ENCODE measurements at places on chromosomes 4 and X.

DNA sequence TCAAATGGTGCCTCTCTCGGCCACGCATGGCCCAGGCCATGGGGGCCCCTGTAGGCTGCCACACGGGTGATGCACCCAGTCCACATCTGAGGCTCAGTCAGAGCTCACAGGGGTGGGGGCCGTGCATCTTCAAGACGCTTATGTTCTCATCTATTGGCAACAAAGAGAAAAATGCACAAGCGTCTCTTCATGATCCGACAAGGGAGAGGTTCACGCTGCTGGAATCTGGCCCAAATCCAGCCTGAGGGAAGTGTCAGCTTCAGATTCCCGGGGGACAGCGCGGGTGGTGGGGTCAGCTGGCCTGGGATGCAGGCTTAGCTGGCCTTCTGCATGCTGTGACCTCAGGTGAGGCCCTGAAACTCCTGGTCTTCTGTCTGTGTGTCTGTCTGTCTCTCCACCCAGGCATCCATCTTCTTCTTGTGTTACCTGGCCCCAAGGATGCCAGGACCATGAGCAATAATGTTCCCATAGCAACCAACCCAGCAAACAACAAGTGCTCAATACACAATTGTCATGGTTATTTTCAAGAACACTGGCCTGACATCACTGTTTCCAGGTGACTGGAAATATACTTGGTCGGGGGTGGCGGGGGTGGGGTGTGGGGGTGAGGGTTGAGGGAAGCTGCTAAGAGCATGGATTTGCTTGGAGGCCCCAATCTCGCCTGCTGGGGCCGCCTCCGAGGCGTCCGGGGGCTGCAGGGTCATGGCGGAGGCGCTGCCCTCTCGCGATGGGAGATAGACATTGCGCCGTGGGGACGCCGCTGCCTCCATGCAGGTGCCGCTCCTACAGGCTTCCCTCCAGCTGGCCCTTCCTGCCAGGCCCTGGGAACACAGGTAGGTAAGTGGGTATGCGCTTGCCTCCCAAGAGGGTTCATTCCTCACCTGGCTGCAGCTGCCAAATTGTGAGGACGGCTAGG is 48.3 kb downstream of the ABLIM2 start:
- DNase-seq = no peak

DNA sequence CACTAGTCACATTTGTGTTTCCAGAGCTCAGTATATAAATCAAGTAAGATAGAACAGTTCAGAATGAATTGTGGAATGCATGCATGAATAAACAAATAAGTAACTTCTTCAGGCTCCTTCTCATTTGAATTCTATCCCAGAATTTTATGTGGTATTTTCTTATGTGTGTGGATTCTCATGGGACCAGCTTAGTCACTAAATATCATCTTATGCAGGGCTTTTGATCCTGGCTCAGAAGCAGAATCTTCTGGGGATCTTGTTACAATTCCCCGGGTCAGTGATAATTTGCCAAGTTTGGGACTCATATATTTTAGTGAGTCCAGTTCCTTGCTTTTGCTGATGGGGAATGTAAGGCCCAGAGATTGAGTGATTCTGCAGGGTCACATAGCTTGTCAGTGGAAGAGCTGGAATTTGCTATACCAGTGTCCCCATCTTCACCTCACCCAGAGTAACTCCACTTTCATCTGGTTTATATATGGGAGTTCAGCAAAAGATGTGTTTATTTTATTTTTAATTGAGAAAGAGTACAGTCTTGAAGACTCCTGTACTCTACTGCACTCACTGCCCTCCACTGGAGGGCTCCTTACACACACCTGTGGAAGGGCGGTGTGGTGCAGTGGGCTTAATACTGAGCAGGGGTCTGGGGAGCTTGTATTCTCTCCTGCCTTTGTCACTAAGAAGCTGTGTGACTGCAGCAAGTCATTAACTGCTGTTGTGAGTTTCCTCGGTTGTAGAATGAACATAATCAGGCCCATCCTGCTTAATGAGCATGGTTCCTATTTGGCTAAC is 198.2 kb upstream of the CXorf66 start:
- DNase-seq = peak; percentile 71

DNA sequence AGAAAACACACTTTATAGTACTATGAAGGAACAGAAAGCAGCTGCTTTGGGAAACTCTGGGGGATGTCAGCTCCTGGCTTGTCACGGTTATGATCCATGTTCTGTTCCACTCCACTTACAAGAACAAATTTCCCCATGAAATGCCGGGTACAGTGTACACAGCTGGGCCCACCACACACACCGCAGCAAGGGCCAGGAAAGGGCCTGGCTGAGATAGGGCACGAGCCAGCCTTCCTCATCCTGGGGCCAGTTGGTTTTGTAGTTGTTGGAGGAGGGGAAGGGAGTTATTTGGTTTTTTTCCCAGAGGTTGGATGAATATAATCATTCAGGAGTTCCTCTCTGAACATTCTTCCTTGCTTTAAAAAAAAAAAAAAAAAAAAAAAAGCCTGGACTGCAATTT is 56.8 kb downstream of the SEPSECS start:
- no peak for DNase-seq

- DNase-seq = no peak
Measured at GRCh38 chrX:118156953-118157608, 40.5 kb upstream of the KLHL13 start.

GRCh38 chr4:74378573-74378972 is 13.6 kb downstream of the EREG start:
- no peak for DNase-seq

- DNase-seq = no peak
Measured at GRCh38 chr4:155889946-155890345, 13.6 kb upstream of the TDO2 start.

- no peak for DNase-seq
Measured at GRCh38 chrX:95860127-95860526, 824.5 kb upstream of the DIAPH2 start.

DNA sequence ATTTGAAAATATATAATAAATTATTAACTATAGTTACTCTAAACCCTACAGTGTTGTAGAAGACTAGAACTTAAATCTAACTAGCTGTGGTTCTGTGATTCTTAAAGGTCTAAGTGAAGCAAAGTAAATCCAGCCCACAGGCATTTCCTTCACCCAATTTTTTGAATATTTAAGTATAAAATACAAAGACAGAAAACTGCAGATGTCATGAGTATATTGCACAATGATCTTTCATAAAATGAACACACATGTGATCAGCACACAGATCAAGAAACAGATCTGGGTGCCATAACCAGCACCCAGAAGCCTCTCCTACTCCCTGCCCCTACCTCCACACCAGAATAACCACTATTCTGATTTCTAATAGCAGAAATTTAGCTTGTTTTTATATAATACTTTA is 82.9 kb downstream of the CAMK2D start:
- DNase-seq = peak; percentile 74

GRCh38 chr4:76622126-76622525 is 187.1 kb downstream of the SHROOM3 start:
- no peak for DNase-seq

- DNase-seq = no peak
Measured at GRCh38 chr4:1819284-1819683, 26.2 kb downstream of the FGFR3 start.

DNA sequence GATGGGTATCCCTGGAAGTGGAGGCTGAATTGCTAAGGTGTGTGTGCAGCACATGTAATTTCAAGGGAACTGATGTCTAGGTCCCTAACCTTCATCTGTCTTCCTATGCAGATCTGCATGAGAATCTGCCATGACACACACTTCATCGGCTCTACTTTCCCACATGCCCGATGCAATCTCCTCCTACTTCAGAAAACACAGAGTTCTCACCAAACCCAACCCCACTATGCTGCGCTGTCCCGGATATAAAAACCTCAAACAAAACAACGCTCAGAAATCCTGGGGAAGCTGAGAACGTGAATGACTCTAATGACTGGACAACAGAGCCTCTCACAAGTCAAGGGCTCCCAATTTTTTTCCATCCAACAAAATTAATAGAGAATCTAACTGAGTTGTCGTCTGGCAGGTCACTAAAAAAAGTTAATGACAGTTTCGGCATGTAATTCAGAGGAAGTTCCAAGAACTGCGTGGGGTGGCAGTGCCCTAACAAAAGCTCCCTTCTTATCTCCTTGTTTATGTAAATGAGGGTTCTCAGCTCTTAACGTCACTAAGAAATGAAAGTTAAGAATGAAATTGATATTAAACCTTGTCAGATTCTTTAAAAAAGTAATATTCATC is 39.0 kb downstream of the STX18 start:
- DNase-seq = no peak

DNA sequence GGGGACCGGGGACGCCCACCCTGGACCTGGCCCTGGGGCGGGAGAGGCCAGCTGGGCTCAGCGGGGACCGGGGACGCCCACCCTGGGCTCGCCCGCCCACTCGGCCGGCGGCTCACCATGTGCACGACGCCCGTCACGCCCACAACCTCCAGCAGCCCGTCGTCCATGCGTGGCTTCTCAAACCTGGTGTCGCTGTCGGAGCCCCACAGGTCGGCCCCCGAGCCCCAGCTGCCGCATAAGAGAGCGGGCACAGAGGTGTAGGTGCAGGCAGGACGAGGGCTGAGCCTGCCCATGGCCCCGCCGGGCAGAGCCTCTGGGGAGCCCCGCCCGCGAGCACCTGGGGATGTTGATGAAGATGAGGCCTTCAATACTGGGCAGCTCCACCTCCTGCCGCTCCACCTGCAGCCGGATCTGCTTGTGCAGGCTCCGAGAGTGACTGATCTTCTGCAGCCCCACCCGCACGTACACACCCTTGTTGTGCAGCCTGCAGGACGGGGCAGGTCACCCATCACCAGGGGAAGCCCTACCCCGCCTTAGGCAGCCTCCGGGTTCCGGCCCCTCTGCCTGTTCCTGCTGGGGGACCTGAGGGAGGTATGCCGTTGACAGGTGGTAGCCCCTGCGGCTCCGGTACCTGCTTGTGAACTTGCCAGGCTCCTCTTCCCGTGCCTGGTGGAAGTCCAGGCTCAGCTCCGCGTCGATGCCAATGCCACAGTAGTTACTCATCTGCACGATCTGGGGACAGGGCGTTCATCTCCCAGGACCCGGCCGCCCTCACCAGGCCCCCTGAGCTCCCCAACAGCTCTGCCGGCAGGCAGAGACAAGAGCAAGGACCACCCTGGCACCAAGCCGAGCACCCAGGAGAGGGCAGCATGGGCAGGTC is 11.8 kb downstream of the DGKQ start:
- DNase-seq = no peak

- DNase-seq = peak; percentile 49
Measured at GRCh38 chrX:13659063-13659462, 6.1 kb downstream of the TCEANC start.

DNA sequence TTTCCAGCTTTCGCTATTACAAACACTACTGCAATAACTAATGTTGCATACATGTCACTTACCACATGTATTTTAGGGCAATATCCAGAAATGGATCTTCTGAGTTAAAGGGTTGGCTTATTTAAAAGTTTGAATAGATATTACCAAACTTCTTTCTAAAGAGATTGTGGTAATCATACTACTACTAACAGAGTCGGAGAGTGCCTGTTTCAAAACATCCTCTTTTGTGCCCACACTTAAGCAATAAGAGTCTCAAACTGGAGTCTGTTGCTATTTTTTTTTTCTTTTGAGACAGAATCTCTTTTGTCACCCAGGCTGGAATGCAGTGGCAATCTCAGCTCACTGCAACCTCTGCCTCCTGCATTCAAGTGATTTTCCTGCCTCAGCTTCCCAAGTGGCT is 35.8 kb downstream of the FGFBP1 start:
- no peak for DNase-seq

DNA sequence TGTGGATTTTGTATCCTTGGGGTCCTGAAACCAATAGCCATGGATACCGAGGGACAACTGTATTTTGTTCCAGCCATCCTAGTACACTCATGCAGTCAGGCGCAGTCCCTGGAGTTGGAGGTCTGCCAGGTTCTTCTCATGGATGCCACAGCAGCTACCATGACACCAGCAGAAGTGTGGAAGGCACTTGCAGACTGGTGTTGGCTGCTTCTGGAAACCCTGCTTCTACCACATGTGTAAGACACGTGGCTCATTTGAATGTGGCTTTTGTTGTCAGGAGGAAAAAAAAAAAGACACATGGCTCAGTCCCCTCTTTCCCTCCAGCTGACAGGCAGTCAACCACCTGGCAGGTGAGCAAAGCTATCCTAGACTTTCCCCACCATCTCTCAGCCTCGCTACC is 19.4 kb downstream of the DRD5 start:
- no peak for DNase-seq

Measured in fibroblast of skin of abdomen (primary cell).